Diencephalon (tissue), 1 donor: ENCODE measurements at places on chromosomes 2 and 18. TPM values are rescaled to one million over a fixed set of nuclear protein-coding genes. Genes with fewer than 3 reads are reported as not detected.

The STPG4 gene
- total RNA-seq: not detected

The BCL11A gene
- 71.5 TPM for total RNA-seq

The DCC gene
- total RNA-seq: 30.4 TPM

The ZCCHC2 gene
- 15.5 TPM for total RNA-seq

The TCF23 gene
- total RNA-seq: not detected

The ONECUT2 gene
- total RNA-seq: 7.4 TPM

The GAD1 gene
- 163 TPM for total RNA-seq

The BMP10 gene
- not detected for total RNA-seq

The SRD5A2 gene
- total RNA-seq: 0.23 TPM

The EN1 gene
- 1.4 TPM for total RNA-seq

The ASB3 gene
- 84.2 TPM for total RNA-seq

The PPIL3 gene
- 56.1 TPM for total RNA-seq

The SLC9A4 gene
- total RNA-seq: 0.69 TPM

The HAAO gene
- total RNA-seq: 1.4 TPM

The ACTG2 gene
- total RNA-seq: 0.23 TPM

The WDR75 gene
- 65.5 TPM for total RNA-seq

The CCDC148 gene
- 26.3 TPM for total RNA-seq

The TRPM8 gene
- 4.6 TPM for total RNA-seq

The KCNG2 gene
- total RNA-seq: 0.69 TPM

The ASAP2 gene
- 51.7 TPM for total RNA-seq

The REG3G gene
- total RNA-seq: not detected

The MALT1 gene
- total RNA-seq: 24.2 TPM

The CDH2 gene
- 216 TPM for total RNA-seq

The TFCP2L1 gene
- total RNA-seq: 0.69 TPM

The TLX2 gene
- not detected for total RNA-seq

The TMEM163 gene
- total RNA-seq: 41.3 TPM

The HJURP gene
- 4.4 TPM for total RNA-seq

The IL1RL1 gene
- 0.69 TPM for total RNA-seq

The IFIH1 gene
- 4.8 TPM for total RNA-seq

The B3GNT7 gene
- total RNA-seq: 9.0 TPM

The FOXD4L1 gene
- 0.69 TPM for total RNA-seq

The HOXD4 gene
- not detected for total RNA-seq

The BAZ2B gene
- total RNA-seq: 166 TPM

The SGO2 gene
- 9.5 TPM for total RNA-seq

The SLC30A3 gene
- total RNA-seq: 2.1 TPM

The CRACDL gene
- total RNA-seq: 3.7 TPM

The GCG gene
- total RNA-seq: not detected

The ZNF519 gene
- 33.4 TPM for total RNA-seq

The CHRND gene
- total RNA-seq: 0.23 TPM

The MPP4 gene
- total RNA-seq: 0.23 TPM

The SFT2D3 gene
- total RNA-seq: 7.6 TPM

The CAD gene
- total RNA-seq: 27.2 TPM

The CAVIN2 gene
- 5.3 TPM for total RNA-seq

The IL1B gene
- total RNA-seq: 1.2 TPM
